A549 treated with CORT108297 at 1 μM for 4 hours (cell line): ENCODE measurements at places on chromosomes 3 and 15. TPM values are rescaled to one million over a fixed set of nuclear protein-coding genes. Genes with fewer than 3 reads are reported as not detected.

TMCO5A gene
- not detected in 5 replicates for total RNA-seq

KNG1 gene
- 0.07 TPM in 1 of 5 replicates, not detected in the others for total RNA-seq

ERC2 gene
- total RNA-seq: 0.08 to 0.25 TPM (median 0.12 TPM) in 4 of 5 replicates, not detected in the other

HYAL1 gene
- 0.37 to 0.52 TPM (median 0.44 TPM) in 5 replicates for total RNA-seq

GPR62 gene
- total RNA-seq: not detected in 5 replicates

WNT5A gene
- total RNA-seq: 0.76 to 1.2 TPM (median 0.95 TPM) in 5 replicates

NCKIPSD gene
- total RNA-seq: 6.9 to 11.7 TPM (median 9.9 TPM) in 5 replicates

TRIM71 gene
- not detected in 5 replicates for total RNA-seq

TRIM42 gene
- total RNA-seq: not detected in 5 replicates

MOBP gene
- 0.06 to 0.07 TPM in 2 of 5 replicates, not detected in the others for total RNA-seq

OCA2 gene
- 0.05 to 0.24 TPM (median 0.15 TPM) in 5 replicates for total RNA-seq

ITIH1 gene
- total RNA-seq: not detected in 5 replicates

PLA2G4D gene
- 0.03 TPM in 1 of 5 replicates, not detected in the others for total RNA-seq

ABHD10 gene
- 21.3 to 23.7 TPM (median 22.6 TPM) in 5 replicates for total RNA-seq

ZCWPW2 gene
- total RNA-seq: 0.11 TPM in 1 of 5 replicates, not detected in the others

ANKRD34C gene
- not detected in 5 replicates for total RNA-seq

TRIP4 gene
- total RNA-seq: 22.4 to 32.1 TPM (median 25.6 TPM) in 5 replicates

RBP2 gene
- not detected in 5 replicates for total RNA-seq

JMJD7 gene
- total RNA-seq: 2.7 to 4.2 TPM (median 3.7 TPM) in 5 replicates

SCAMP5 gene
- 11.8 to 15.0 TPM (median 14.3 TPM) in 5 replicates for total RNA-seq

CLRN1 gene
- total RNA-seq: not detected in 5 replicates

TRIM69 gene
- total RNA-seq: 4.0 to 6.5 TPM (median 5.8 TPM) in 5 replicates

CPLX3 gene
- 0.05 to 0.06 TPM in 2 of 5 replicates, not detected in the others for total RNA-seq

STAB1 gene
- total RNA-seq: 0.03 to 0.05 TPM in 2 of 5 replicates, not detected in the others

SECISBP2L gene
- 5.5 to 8.6 TPM (median 7.3 TPM) in 5 replicates for total RNA-seq

PRR20G gene
- total RNA-seq: 0.13 to 0.19 TPM (median 0.17 TPM) in 3 of 5 replicates, not detected in the others

IGF2BP2 gene
- 8.6 to 11.4 TPM (median 11.2 TPM) in 5 replicates for total RNA-seq

WDR82 gene
- 47.6 to 53.3 TPM (median 49.6 TPM) in 5 replicates for total RNA-seq

SMAD6 gene
- 15.1 to 25.1 TPM (median 23.1 TPM) in 5 replicates for total RNA-seq
